ENCODE measurements at places on chromosomes 6 and 20. TPM values are rescaled to one million over a fixed set of nuclear protein-coding genes. Genes with fewer than 3 reads are reported as not detected.

The DACT2 gene
- 0.06 TPM for total RNA-seq

The PNPLA1 gene
- total RNA-seq: not detected

The SLC22A23 gene
- 11.8 TPM for total RNA-seq

The ACSS1 gene
- 17.6 TPM for total RNA-seq

The IL17F gene
- total RNA-seq: not detected

The FHL5 gene
- not detected for total RNA-seq

The ZBP1 gene
- total RNA-seq: not detected

The SSTR4 gene
- total RNA-seq: 0.43 TPM

The SLC17A2 gene
- total RNA-seq: not detected

The SEL1L2 gene
- total RNA-seq: not detected

The SMPDL3A gene
- 3.6 TPM for total RNA-seq

The HLA-DMA gene
- total RNA-seq: 3.3 TPM

The DAAM2 gene
- 0.13 TPM for total RNA-seq

The DNAH8 gene
- total RNA-seq: not detected

The BPIFA1 gene
- not detected for total RNA-seq

The ZSCAN23 gene
- total RNA-seq: not detected

The WFDC9 gene
- total RNA-seq: not detected

The VPS16 gene
- 30.8 TPM for total RNA-seq

The MYT1 gene
- 0.34 TPM for total RNA-seq

The HS3ST5 gene
- not detected for total RNA-seq

The TMEM200A gene
- 0.06 TPM for total RNA-seq

The GCNT2 gene
- 5.1 TPM for total RNA-seq

The NKAPL gene
- total RNA-seq: not detected

The SLA2 gene
- 0.08 TPM for total RNA-seq

The PRKN gene
- total RNA-seq: not detected

The RAET1L gene
- total RNA-seq: 0.49 TPM

The GJA1 gene
- 65.5 TPM for total RNA-seq

The TTLL9 gene
- not detected for total RNA-seq

The RUNX2 gene
- total RNA-seq: 1.9 TPM

The NKX2-2 gene
- total RNA-seq: not detected

The PI16 gene
- not detected for total RNA-seq

The TCF21 gene
- total RNA-seq: 0.04 TPM

The MANEA gene
- 4.0 TPM for total RNA-seq

The CSNK2B gene
- total RNA-seq: 177 TPM

The MOG gene
- not detected for total RNA-seq

The TRIM15 gene
- total RNA-seq: not detected

The NOX3 gene
- total RNA-seq: not detected

The COX4I2 gene
- not detected for total RNA-seq

The IPCEF1 gene
- total RNA-seq: 0.10 TPM

The TBX18 gene
- 22.8 TPM for total RNA-seq

The ANKRD66 gene
- total RNA-seq: not detected

The PTCRA gene
- total RNA-seq: not detected

The NINL gene
- total RNA-seq: 14.4 TPM

The SIRPD gene
- not detected for total RNA-seq

The NCOA6 gene
- total RNA-seq: 24.6 TPM

The ZSWIM1 gene
- total RNA-seq: 7.0 TPM

The TPBG gene
- 30.0 TPM for total RNA-seq

Data from A549 treated with dexamethasone at 1 μM for 4 hours (cell line).